Activated T-helper 1 cell treated with anti-CD3 and anti-CD28 coated beads, Interleukin-2, amount 50 U/mL, for 16 hours (primary cell): ENCODE measurements at places on chromosomes 3 and 15.
A peak's percentile ranks its signal among the peaks of the same experiment; 100 is the strongest.

GRCh38 chr3:5022966-5023776 lies 43.9 kb downstream of the BHLHE40 start:
- no peak for DNase-seq

GRCh38 chr3:67686069-67686468 lies 31.7 kb upstream of the SUCLG2 start:
- no peak for DNase-seq

- DNase-seq, result no peak
These were observed 311.6 kb upstream of the TPRG1 start for GRCh38 chr3:188860147-188860546.

DNA sequence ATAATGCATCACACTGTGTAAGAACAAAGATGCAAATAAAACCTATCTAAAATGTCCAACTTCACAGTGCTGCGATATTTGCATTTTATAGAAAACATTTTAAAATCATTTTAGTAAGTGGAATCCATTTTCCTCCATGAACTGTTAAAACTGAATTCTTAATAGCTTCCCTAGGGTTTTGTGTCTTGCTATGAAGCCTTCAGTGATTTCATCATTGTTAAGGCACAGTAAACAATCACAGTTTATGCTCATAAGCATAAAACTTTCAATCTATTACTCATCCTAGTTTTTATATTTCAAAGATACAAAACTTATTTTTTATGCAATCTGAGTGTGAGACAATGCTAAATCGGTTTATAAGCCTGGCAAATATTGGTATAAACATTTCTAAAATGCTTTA lies 509.7 kb downstream of the TUSC7 start:
- DNase-seq, result no peak

- DNase-seq, result no peak
These were observed 125.3 kb upstream of the SPRED1 start for GRCh38 chr15:38127306-38127771.

DNA sequence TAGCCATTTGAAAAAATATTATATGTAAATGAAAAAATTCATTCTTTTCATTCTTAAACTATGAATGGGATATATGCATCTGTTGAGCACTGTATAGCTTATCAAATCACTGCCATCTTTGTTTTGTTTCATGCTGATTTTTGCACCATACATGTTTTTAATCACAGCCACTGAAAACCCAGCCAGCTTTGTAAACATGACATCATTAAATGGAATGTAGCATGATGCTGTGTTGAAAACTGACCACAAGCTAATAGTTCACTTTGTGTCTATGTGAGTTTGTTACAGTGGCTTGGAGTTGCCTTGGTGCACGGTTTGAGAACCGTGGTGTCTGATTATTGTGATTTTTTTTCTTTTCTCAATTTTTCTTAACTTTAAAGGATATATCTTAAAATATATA lies 75.7 kb downstream of the GMPS start:
- no peak for DNase-seq

GRCh38 chr15:52733696-52734255 lies 54.6 kb upstream of the ATOSA start:
- no peak for DNase-seq

GRCh38 chr3:5187920-5188418 lies 462 bp downstream of the EDEM1 start:
- peak; percentile 43 for DNase-seq

DNA sequence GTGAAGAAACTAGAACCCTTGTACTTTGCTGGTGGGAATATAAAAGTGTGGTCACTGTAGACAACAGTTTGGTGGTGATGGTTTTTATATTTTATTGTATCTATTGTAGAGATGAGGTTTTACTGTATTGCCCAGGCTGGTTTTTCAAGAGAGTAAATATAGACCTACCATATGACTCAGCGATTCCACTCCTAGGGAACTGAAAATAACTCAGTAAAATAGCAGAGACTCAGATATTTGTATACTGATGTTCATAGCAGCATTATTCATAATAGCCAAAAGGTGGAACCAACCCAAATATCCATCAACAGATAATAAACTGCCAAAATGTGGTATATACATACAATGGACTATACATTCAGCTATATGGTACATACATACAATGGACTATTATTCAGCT lies 68.8 kb upstream of the IL12A start:
- no peak for DNase-seq

- DNase-seq, result no peak
These were observed 120.1 kb upstream of the SLC25A36 start for GRCh38 chr3:140821493-140821892.
